Left ventricle myocardium superior (tissue), 1 donor: ENCODE measurements at places on chromosomes 11 and 22. TPM values are rescaled to one million over a fixed set of nuclear protein-coding genes. Genes with fewer than 3 reads are reported as not detected.

The RASSF10 gene
- 0.42 TPM for total RNA-seq

- DNase-seq, result no peak
These were observed 346.2 kb downstream of the TENM4 start for GRCh38 chr11:79094616-79095015.

DNA sequence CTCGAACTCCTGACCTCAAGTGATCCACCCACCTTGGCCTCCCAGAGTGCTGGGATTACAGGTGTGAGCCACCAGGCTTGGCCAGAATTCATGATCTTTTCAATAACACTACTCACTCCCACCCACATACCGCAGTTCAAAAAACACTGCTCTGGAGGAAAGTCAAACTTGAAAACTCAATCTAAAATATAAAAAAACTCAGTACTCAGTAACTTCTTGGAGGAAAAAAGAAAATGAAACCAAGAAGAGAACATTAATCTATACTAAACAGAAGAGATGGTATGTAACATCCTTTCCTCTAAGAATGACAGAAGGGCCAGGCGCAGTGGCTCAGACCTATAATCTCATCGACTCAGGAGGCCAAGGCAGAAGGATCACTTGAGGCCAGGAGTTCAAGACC is 58.3 kb downstream of the MRTFA start:
- no peak for DNase-seq

DNA sequence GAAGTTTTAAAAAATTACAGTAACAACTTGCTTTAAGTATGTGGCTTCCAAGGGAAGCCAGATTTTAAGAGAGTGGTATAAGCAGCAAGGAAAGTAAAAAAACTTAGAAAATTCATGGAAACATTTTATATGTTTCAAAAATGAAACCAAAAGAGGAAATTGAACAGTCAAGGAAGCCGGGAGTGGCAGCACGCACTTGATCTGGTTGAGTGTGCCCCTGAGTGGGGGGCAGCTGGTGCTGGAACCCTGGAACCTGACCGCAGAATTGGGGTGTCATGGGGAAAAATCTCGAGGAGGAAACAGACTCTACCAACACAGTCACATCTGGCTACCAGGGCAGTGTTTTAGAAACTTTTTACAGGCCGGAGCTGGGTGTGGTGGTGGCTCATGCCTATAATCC is 14.0 kb downstream of the MICALL1 start:
- no peak for DNase-seq

The OR8D1 gene
- not detected for total RNA-seq
